Retina (tissue), 1 donor: ENCODE measurements at places on chromosomes 11 and 22.

- DNase-seq: peak; percentile 89
Observed at GRCh38 chr11:116073854-116074837, 569.9 kb upstream of the CADM1 start.

- no peak for DNase-seq
Observed at GRCh38 chr22:25569983-25570382, 5.5 kb downstream of the GRK3 start.

- DNase-seq: no peak
Observed at GRCh38 chr11:19954899-19955298, 205.4 kb downstream of the DBX1 start.

DNA sequence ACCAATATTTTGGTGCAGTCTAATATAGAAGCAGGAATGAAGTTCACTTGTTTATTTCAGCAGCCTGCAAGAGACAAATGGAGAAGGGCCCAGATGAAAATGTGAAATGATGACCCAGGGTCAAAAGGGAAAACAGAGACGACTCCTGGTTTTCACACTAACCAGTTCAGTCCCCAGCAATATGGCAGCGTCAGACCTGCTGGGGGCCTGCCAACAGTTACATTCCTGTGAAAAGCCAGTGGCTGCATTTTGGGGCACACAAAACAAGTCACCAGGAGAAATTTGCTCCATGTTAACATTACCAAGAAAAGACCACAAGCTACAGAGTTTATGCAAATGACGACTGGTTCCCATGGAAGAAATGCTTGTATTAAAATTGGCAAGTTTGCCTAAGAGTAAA, 80.2 kb downstream of the CCDC34 start:
- no peak for DNase-seq

- DNase-seq: no peak
Observed at GRCh38 chr11:86577644-86578636, 94.5 kb downstream of the ME3 start.

DNA sequence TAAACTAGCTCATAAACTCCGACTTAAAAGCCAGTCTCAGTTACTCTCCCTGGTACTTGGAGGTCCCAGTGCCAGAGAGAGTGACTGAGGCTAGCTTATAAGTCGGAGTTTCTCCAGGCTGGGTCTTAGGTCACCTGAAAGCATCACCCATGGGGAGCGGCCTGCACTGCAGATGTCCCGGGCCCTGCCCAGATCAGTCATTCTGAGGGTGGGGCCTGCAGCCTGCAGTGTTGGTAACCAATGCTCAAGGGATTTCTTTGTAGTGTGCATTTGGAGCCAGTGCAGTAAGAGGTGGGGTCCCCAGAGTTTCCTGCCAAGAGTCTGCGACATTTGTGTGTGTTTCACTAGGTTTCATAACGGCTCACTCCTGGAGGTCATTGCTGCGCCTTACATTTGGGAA, 14.8 kb downstream of the TAB1 start:
- no peak for DNase-seq

DNA sequence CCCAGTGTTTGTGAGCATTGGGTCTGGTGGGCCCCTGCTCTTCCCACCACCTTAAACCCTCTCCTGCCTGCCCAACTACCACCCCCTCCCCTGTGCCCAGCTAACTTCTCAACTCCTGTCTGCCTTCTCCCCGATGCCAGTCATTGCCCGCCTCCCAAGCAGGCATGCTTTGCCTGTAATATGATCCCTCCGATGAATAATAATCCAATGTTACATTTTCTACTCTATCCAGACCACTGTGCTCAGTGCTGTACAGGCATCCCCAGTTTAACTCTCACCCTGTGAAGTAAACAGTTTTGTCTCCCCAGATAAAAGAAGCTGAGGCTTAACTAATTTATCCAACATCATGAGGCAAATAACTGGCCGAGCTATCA, 35.5 kb upstream of the OLFML1 start:
- no peak for DNase-seq
